ENCODE measurements at places on chromosomes 11 and 22.

DNA sequence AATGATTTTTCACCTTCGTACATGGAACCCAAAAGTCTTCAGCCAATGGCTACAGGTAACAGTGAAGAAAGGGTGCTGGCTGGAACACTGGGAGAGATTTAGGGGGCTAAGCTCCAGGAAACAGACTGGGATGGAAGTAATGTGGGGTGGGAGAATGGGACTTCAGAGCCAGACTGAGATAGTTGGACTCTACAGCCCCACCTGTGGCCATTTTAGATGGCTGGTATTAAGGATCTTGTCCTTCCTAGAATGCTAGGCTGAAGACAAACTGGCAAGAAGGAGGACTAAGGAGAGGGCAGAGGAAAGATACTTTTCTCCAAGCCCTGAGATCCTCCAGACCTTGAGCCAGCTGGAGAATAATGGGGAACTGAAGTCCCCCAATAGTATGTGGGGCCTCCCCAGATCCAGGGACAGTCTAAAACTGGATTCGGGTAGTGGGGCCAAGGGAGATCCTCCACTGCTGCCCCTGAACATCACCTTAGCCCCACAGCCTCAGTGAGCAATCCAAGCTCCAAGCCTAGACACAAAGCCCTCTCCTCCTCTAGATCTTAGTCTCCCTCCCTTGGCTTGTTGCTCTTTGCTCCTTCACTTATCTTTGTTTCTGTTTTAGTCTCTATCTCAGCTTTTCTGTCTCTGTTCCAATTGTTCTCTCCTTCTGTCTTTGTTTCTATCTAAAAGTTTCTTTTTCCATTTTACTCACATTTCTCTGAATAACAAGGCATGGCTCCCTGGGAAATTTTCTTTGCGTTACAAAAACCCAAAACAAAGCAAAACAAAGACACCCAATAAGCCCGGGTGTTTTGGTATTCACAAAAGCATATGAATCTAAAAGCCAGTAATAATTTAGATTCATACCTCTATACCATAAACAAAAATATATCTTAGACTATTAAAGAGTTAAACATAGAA is 16.2 kb upstream of the RRAS2 start:
- no peak for DNase-seq

- DNase-seq, result no peak
Observed at GRCh38 chr22:19728271-19728670, 4.9 kb downstream of the GP1BB start.

DNA sequence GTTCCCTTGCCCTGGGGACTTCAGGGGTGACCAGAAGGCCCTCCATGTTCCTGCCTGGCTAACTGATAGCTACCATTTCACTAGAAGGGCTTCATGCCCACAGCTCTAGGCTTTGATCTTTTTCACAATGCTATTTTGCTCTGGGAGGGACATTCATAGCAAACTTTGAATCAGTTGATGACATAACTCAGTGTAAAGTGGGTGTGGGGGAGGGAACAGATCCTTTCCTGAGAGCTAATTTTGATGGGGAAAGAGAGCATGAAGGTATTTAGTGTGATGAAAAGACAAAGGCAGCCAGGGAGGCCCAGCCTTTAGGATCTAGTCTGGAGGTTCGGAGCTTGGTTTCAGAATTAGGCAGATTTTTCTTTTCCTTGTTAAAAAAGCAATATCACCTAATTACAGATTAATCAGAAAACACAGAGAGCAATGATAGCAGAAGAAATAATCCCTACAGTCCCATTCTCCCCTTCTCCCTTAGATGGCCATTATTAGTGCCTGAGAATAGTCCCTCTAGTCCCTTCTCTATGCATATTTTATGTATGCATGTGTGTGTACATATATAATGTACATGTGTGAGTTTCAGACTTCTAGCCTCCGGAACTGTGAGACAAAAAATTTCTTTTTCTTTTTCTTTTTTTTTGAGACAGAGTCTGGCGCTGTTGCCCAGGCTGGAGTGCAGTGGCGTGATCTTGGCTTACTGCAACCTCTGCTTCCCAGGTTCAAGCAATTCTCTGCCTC is 46.9 kb downstream of the YWHAH start:
- DNase-seq, result no peak

GRCh38 chr11:101567071-101567470 is 16.7 kb downstream of the TRPC6 start:
- DNase-seq, result no peak

DNA sequence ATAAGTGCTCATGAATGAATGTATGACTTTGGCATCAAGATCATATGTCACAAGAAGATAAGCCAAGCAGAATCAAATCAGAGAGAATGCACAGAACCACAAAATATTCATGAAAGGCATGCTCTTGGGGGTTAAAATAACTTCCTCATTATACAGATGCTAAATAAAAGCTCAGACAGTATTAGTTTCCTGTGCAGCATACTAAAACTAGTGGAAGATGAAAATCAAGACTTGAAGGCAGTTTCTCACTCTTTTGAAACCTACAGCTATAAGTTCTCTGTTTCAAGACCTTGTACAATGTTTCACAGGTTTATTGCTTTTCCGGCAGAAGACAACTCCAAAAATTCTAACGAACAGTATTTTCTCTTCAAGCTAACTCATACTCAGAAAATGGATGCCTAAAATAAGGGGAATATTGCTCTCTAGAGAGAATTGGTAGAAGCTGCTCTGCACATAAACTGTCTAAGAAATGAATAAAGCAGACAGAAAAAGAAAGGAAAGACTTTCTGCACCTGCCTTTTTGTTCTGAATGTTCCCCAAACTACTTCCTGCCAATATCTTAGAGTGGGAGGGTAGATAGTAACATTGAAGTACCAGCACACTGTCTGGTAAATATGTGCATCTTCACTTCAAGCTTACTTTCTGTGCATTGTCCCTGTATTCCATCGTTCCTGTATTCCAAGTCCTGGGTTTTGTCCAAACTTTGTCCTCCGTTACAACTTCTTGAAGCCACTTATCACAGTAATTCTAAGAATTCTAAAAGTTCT is 639.4 kb upstream of the FAT3 start:
- no peak for DNase-seq

- DNase-seq, result no peak
Observed at GRCh38 chr11:123775715-123776549, 21.6 kb upstream of the OR6X1 start.

- DNase-seq, result no peak
Observed at GRCh38 chr11:14308114-14308896, 50.7 kb downstream of the RRAS2 start.

- DNase-seq, result no peak
Observed at GRCh38 chr11:74004759-74005615, 3.9 kb downstream of the UCP3 start.

DNA sequence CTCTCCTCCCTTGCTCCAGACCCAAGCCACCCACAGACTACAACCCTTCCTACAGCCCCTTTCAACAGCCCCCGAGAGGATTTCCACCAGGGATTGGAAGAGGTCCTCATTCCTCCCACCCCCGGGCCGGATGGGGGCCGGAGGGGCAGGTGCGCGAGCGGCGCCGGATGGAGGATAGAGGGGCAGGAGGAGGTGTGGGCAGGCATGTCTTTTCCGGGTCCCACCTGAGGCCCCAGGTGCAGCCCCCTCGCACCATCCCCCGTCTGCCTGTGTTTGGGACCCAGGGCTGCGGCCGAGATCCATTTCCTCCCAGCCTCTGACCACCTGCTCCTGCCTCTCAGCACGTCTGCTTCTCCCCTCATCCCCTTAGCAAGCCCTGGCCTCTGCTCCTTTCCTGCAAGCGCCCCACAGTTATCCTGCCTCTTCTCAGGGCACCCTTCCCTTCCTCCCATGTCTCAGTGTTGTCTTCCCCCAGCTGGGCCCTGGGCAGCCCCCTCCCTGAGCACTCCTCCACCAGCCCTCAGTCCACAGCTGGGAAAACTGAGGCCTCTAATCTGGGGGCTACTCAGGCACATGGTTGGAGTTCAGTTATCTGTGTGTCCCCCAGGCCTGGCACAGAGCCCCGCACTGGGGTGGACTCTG is 19.3 kb upstream of the CBX7 start:
- no peak for DNase-seq
